Vagina (tissue), 2 donors: ENCODE measurements at places on chromosomes 4 and X. TPM values are rescaled to one million over a fixed set of nuclear protein-coding genes. Genes with fewer than 3 reads are reported as not detected.

GRCh38 chr4:78551420-78552351 lies at the start of gene ANXA3:
TSS of gene ANXA3 (plus strand) at chr4:78551770. CDS start at chr4:78554474, 2,704 bp downstream.
- no peak for DNase-seq
- no peaks in the 10 kb centered on the region for H3K27me3 ChIP-seq
- no peak within 1 kb of the TSS for H3K27ac ChIP-seq
- H3K4me1 ChIP-seq = peaks cover 14% of the 10 kb centered on the region

GRCh38 chr4:6372649-6373525 lies 99.5 kb downstream of the PPP2R2C start:
- H3K36me3 ChIP-seq = no peaks in the 10 kb centered on the region
- H3K27ac ChIP-seq = no peak overlapping the region
- no peaks in the 10 kb centered on the region for H3K27me3 ChIP-seq
- no peaks in the 10 kb centered on the region for H3K4me1 ChIP-seq
- no peak overlapping the region for H3K4me3 ChIP-seq

DNA sequence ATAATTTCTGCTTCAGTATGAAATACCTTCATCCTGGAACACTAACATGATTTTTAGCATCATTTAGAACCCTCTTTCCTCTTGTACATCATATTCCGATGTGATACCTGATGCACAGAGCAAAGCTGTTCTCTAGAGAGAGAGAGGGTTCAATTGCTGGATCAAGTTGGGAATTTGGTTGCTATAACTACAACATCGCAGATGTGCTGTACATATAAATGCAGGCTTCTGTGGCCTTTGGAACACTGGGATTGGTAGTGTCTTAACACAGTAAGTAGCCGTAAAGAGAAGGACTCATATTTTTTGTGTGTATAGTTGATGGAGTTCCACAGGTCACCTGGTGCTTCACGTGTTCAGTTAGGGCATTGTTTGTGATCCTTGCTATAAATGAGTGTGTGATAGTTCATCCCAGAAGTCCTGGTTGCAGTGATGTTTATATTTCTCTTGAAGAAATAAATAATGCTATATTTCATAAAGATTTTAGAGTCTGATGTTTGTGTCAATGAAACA lies 119.2 kb downstream of the RAPGEF2 start:
- H3K27me3 ChIP-seq = no peaks in the 10 kb centered on the region
- DNase-seq = no peak
- no peak overlapping the region for H3K4me3 ChIP-seq
- H3K36me3 ChIP-seq = no peaks in the 10 kb centered on the region
- no peak overlapping the region for H3K27ac ChIP-seq

- H3K36me3 ChIP-seq = no peaks in the 10 kb centered on the region
- no peak overlapping the region for H3K27ac ChIP-seq
- H3K27me3 ChIP-seq = no peaks in the 10 kb centered on the region
- H3K4me3 ChIP-seq = no peak overlapping the region
These were observed 15.8 kb upstream of the ANAPC4 start for GRCh38 chr4:25361253-25361652.

GRCh38 chr4:139606579-139607501 lies 50.8 kb upstream of the SETD7 start:
- H3K27me3 ChIP-seq = no peaks in the 10 kb centered on the region
- no peak for DNase-seq
- peaks cover 34% of the 10 kb centered on the region for H3K4me1 ChIP-seq

DNA sequence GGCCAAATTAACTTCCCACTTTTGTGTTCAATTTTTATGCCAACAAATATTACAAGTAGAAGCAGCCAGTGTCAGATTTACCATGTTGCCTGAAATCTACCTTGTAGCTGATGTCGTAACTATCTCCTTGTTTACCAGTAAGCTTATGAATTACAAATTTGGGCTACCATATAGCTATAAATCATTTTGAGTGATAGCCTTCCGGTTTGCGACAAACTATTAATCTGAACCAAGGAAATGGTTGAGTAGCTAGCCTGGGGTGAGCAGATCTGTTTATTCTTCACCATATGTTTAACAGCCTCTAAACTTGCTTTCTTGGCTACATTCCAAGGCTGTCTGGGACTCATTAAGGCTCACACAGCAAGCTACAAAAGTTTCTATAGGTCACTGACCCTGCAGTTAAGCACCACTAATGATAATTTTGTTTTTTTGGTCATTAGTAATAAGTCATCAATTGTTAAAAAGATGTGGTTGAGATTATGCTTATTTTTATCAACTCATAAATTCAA lies 218.7 kb upstream of the SPOCK3 start:
- no peak for DNase-seq
- H3K4me3 ChIP-seq = no peak overlapping the region
- H3K4me1 ChIP-seq = no peaks in the 10 kb centered on the region
- H3K27ac ChIP-seq = no peak overlapping the region
- H3K36me3 ChIP-seq = no peaks in the 10 kb centered on the region
- H3K27me3 ChIP-seq = no peaks in the 10 kb centered on the region

DNA sequence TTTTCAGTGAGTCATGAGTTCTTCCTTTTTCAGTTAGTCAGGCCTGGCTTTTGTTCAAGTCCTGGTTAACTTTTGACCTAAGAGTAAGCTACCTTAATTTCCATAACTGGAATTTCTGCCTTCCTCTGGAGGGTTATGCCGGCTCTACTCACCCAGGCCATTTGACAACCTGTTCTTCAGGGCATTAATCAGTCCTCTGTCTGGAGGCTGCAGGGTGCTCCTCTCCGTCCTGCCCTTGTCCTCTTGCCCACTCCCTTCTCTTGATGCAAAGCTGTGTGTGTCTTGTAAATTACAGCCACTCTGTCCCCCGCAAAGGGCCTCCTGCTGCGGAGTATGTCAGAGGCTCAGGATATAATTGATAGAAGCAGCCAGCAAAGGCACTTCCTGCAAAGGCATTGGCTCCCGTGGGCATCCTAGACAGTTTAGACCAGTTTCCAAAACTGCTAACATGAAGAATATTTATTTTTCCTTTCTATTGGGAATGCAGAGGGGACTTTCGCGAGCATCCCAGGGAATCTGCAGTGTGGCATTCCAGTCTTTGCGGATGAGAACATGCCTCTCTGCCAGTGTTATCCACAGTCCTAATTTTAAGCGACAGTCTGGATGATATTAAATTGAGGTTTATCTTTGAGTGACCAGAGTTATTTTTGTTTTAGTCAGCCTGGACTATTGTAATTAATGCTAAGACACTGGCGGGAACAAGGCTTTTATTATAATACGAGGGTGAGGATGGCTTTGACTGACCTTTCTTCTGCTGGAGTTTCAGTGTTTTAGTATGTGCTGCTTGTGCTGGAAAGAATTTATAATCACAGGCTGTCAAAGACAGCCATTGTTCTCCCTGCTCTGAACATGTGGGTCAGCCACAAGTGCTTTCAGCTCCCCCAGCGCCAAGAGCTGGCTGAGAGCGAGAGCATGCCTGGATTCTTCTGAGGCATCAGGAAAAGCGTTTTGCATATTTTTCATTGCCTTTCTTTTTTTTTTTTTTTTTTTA lies 74.2 kb downstream of the LIMCH1 start:
- H3K36me3 ChIP-seq = no peaks in the 10 kb centered on the region
- H3K27ac ChIP-seq = no peak overlapping the region
- no peak for DNase-seq

Gene MTTP
- not detected for total RNA-seq
